GM12865 (cell line): ENCODE measurements at places on chromosomes 16 and 17.
A peak's percentile ranks its signal among the peaks of the same experiment; 100 is the strongest.

- DNase-seq = no peak
Observed at GRCh38 chr16:483341-484075, 44.0 kb upstream of the CAPN15 start.

DNA sequence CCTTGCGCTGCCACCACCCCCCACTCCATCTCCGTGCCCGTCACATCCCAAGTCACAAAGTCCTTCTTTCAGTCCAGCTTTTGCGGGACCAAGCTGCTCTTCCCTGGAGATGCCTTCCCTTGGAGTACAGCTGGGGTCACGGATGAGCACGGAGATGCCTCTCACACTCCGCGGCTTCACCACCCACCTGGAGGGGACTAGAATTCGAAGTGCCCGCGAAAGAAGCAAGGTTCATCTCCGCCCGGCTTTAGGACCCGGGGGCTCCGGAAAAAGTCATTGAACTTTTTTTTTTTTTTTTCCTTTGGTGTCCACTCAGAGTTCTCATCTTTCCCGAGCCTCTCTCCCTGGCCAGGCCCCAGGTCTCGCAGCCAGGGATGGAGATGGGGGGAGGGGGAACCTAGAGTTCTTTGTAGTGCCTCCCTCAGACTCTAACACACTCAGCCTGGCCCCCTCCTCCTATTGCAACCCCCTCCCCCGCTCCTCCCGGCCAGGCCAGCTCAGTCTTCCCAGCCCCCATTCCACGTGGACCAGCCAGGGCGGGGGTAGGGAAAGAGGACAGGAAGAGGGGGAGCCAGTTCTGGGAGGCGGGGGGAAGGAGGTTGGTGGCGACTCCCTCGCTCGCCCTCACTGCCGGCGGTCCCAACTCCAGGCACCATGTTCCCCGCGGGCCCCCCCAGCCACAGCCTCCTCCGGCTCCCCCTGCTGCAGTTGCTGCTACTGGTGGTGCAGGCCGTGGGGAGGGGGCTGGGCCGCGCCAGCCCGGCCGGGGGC lies at the start of gene FKBP10:
FKBP10 (plus strand) TSS at position 624 of the 771 bp plus-strand sequence; CDS start at position 655, 31 bp downstream.
- peak; percentile 28 for DNase-seq

DNA sequence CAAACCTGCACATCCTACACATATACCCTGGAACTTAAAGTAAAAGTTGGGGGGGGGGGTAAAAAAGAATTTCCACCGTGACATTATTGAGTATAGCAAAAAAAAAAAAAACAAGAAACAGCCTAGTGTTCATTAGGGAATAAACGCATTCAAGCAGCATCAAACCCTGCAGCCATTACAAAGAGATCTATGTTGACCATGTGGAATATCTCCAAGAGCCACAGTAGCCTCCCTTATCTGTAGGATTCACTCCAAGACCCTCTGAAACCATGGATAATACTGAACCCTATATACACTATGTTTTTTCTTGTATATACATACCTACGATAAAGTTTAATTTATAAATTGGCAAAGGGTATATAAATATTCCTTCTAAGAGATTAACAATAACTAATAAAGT lies 5.6 kb upstream of the BIRC5 start:
- no peak for DNase-seq

DNA sequence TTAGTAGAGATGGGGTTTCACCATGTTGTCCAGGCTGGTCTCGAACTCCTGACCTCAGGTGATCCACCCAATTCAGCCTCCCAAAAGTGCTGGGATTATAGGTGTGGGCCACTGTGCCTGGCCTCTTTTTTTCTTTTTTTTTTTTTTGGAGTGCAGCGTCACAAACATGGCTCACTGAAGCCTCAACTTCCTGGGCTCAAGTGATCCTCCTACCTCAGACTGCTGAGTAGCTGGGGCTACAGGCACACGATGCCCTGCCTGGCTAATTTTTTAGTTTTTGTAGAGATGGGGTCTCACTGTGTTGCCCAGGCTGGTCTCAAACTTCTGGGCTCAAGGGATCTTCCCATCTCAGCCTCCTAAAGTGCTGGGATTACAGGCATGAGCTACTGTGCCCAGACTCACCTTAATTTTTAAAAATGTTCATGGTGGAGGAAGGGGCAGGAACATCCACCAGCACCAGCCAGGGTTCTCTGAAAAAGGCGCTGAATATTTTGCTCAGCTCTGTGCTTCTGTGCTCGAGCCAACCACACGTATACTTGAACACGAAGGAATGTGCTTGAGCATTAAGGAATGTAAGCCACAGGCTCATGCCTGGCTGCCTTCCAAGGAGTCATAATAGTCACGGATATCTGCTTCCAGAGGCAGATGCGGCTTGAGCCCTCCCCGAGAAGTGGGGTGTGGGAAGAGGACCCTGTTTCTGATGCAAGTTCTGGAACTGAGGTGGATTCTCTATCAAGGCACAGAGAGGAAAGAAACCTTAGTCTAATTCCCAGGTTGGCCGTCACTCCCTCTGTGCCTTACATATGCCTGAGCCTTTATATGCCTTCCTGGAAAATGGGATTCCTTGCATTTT lies 65.5 kb upstream of the CREBBP start:
- DNase-seq = no peak

GRCh38 chr16:65617421-65617820 lies 495.6 kb upstream of the CDH11 start:
- DNase-seq = no peak
